Fibroblast of skin of abdomen (primary cell): ENCODE measurements at places on chromosomes 1 and 21.

- no peak for DNase-seq
These were observed 20.0 kb upstream of the FCER1A start for GRCh38 chr1:159282118-159282517.

- no peak for DNase-seq
These were observed 84.3 kb upstream of the L1TD1 start for GRCh38 chr1:62110198-62110817.

DNA sequence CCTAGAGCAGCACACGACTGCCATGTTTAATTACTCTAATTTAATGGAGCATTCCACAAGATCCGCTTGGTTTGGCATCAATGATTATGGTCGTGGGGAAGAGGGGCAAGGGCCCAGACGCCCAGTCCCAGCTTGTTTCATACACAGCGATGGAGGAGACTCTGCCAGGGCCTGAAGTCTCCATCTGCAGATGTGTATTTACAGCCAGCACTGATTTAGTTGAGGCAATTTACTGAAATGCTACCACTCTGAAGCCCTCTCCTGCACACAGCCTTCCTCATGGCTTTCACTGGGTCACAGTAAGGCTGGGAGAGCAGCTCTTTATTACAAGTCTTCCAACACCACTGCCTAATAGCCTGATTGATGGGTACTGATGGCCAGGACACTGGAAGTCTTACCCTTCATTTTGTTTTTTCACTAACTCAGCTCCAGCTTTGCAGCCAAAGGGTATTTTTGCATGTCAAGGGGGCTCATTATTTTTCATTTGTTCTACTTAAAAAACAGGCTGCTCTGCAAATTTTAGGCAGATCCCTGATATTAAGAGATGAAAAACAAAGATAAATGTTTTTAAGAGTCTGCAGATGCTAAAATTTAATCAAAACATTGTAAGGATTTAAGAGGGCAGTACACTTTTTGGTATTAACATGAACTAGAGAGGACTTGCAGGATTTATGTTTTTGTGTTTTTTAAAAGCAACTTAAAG is 236.3 kb downstream of the SIPA1L2 start:
- no peak for DNase-seq

DNA sequence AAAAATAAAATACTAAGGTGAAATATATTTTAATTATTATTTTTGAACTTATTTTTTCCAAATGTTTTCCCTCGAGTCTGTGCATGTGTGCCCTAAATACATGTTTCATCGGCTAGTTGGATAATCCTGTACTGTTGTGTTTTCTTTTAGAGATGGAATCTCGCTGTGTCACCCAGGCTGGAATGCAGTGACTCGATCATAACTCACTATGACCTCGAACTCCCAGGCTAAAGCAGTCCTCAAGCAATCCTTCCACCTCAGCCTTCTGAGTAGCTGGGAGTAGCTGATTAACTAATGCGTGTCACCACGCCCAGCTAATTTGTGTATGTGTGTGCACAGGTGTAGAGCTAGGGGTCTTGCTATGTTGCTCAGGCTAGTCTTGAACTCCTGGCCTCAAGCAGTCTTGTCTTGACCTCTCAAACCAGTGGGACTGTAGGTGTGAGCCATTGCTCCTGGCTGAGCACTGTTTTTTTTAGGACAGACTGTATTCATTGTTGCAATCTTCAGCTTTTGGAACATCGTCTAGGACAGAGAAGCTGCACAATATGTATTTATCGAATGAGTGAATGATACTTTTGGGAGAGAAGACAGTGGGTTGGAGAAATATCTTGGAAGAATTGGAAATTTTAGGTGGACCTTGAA is 4.8 kb upstream of the TMCO1 start:
- peak; percentile 76 for DNase-seq

DNA sequence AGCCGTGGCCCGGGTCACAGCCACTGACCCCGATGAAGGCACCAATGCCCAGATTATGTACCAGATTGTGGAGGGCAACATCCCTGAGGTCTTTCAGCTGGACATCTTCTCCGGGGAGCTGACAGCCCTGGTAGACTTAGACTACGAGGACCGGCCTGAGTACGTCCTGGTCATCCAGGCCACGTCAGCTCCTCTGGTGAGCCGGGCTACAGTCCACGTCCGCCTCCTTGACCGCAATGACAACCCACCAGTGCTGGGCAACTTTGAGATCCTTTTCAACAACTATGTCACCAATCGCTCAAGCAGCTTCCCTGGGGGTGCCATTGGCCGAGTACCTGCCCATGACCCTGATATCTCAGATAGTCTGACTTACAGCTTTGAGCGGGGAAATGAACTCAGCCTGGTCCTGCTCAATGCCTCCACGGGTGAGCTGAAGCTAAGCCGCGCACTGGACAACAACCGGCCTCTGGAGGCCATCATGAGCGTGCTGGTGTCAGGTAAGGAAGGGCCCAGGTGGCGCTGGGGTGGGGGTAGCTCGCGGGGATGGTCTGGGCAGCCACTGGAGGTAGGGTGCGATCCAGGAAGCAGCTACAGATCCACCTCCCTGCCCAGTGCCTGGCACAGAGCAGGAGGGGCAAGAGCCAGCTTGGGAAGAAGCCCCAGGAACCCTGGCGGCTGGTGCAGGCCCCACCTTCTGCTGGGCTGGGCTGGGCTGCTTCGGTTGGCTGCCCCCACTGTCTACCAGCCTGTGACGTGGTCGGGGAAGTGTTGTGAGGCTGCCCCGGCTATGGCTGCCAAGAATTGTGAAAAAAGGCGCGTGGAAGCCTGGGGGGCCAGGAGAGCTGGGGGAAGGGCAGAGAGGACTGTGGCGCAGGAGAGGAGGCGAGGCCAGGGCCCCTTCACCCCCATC is 3.8 kb downstream of the CELSR2 start:
- DNase-seq = no peak

DNA sequence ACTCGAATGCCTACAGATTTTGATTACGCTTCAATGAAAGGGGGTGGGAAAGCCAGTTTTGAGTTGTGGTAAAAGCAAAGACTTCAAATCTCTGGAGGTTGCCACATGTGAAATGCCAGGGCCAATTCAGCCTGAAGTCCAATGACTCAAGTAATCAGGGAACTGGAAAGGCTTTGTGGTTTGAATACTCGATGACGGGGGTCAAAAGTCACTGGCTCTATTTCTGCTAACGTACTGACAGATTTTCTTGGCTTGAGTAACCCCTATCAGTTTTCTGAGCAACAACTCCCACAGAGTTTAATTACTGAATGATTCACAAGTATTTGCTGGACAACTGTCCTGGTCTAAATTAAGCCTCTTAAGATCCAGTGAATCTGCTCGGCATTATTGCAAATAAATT is 152.2 kb downstream of the SIPA1L2 start:
- DNase-seq = peak; percentile 88

- peak; percentile 19 for DNase-seq
These were observed 66.4 kb downstream of the DMRTB1 start for GRCh38 chr1:53525595-53525994.
